CD4-positive, alpha-beta memory T cell (primary cell): ENCODE measurements at places on chromosomes 4 and X. TPM values are rescaled to one million over a fixed set of nuclear protein-coding genes. Genes with fewer than 3 reads are reported as not detected.

The THAP6 gene
- 12.9 TPM for polyA plus RNA-seq

GRCh38 chrX:45324941-45325340 is 124.3 kb upstream of the DIPK2B start:
- no peak overlapping the region for H3K4me3 ChIP-seq
- DNase-seq: no peak
- H3K27ac ChIP-seq: no peak overlapping the region
- H3K4me1 ChIP-seq: no peaks in the 10 kb centered on the region
- no peaks in the 10 kb centered on the region for H3K27me3 ChIP-seq

The STPG2 gene
- not detected for polyA plus RNA-seq

The PITX2 gene
- not detected for polyA plus RNA-seq

GRCh38 chr4:157300701-157301100 is 80.2 kb downstream of the GRIA2 start:
- H3K4me1 ChIP-seq: no peaks in the 10 kb centered on the region
- DNase-seq: no peak
- no peak overlapping the region for H3K27ac ChIP-seq
- H3K4me3 ChIP-seq: no peak overlapping the region
- no peaks in the 10 kb centered on the region for H3K36me3 ChIP-seq

DNA sequence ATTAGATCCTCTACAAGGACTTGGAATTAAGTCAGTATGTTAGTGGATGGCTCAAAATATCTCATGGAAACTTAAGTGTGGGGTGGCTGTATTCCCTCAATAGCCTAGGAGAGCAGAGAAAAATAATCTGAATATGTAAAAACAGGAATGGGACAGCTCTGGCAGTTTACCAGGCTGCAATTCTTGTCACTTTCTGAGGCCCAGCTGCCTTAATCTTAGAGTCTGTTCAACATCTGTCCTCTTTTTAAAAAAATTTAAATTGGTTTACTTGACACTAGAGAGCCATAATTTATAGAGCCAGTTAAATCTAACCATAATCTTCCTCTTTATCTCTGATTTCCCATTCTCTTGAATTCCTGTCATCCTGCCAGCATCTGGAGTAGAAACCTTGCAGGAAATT is 109.2 kb upstream of the CXCL13 start:
- no peaks in the 10 kb centered on the region for H3K4me1 ChIP-seq
- H3K4me3 ChIP-seq: no peak overlapping the region
- DNase-seq: no peak
- no peaks in the 10 kb centered on the region for H3K27me3 ChIP-seq
- H3K36me3 ChIP-seq: no peaks in the 10 kb centered on the region

DNA sequence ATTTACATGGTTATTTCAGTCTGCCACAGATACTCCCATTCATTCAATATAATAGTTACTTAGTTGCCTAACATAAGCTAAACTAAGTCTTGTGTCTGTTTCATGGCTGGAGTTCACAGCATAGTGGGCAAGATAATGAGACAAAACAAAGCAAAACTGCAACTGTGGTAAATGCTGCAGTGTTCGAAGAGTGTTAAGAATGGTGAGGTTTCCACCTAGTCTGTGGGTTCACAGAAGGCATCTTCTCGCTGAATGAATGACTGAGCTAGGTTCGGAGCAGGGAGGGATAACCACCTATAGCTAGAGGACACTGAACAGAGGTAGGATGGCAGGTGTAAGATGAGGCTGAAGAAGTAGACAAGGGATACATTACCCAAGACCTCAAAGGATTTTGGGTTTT is 171.0 kb downstream of the FBXW7 start:
- H3K36me3 ChIP-seq: no peaks in the 10 kb centered on the region
- no peak overlapping the region for H3K4me3 ChIP-seq
- H3K4me1 ChIP-seq: peaks cover 4% of the 10 kb centered on the region
- no peak overlapping the region for H3K27ac ChIP-seq
- DNase-seq: no peak

The MED28 gene
- 44.2 TPM for polyA plus RNA-seq

The FGF13 gene
- polyA plus RNA-seq: not detected

The GAGE13 gene
- polyA plus RNA-seq: not detected

- DNase-seq: no peak
- no peak overlapping the region for H3K4me3 ChIP-seq
- H3K27ac ChIP-seq: no peak overlapping the region
- H3K36me3 ChIP-seq: peaks cover 15% of the 10 kb centered on the region
These were observed 38.8 kb downstream of the NSG1 start for GRCh38 chr4:4425696-4426095.

DNA sequence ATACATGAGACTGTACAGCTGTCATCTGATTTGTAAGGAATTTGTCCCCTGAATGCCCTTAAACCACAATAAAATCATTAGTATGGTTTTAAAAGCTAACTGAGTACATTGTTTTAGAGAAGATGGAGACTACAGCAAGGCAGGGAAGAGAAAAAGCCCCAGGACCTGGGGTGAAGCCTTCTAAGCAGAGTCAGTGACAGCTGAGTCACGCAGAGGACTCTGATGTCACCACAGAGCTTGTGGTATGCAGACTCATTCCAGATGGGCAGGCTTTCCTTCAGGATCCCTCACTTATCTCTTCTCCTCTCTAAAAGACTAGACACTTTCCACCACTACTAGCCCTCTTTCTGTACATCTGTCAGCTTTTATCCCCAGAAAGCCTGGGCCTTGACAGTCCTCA is 97.1 kb upstream of the ATOH1 start:
- DNase-seq: no peak
- H3K27ac ChIP-seq: no peak overlapping the region
- H3K4me3 ChIP-seq: no peak overlapping the region

DNA sequence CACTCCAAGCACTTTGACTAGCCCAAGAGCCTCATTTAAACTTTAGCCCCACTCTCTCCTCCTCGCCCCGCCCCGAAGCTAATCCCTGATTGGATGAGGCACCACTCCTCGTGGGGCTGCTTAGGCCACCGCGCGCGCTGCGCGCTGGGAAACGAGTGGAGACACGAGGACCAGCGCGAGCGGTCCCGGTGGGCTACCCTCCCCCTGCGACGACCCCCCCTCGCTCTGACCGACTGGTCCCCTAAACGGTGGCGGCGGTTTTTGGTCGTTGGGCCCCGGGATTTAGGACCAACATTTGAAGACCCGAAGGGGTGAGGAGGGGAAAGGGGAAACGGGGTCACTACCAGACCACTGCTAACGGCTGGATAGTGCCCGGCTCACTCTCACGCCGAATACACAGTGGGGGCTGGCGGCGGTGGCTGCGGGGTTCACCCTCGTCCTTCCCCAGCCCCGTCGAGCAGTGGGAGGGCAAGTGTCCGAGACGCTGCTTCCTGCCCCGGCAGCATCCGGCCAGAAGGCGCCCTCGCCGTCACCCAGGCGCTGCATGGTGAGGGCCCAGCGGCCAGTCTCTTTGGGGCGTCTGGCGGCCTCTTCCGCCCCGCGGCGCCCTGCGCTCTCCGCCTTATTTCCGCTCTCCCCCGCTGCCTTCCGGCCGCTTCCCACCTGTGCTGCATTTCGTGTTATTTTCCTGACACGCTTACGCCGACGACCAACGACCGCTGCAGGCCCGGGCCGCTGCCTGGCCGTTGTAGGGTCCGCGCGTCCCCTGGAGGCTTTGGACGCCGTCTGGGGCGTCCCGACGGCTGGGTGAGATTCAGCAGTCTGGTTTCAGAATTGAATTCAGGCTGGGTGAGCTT is at the start of gene RBM46:
Gene RBM46, plus strand, starts transcription at position 147 of the 857 bp plus-strand sequence. CDS start 15,481 bp downstream, outside the sequence.
- H3K27me3 ChIP-seq: no peaks in the 10 kb centered on the region
- H3K27ac ChIP-seq: no peak within 1 kb of the TSS
- no peak for DNase-seq
- H3K4me1 ChIP-seq: no peaks in the 10 kb centered on the region
- H3K4me3 ChIP-seq: no peak within 1 kb of the TSS

DNA sequence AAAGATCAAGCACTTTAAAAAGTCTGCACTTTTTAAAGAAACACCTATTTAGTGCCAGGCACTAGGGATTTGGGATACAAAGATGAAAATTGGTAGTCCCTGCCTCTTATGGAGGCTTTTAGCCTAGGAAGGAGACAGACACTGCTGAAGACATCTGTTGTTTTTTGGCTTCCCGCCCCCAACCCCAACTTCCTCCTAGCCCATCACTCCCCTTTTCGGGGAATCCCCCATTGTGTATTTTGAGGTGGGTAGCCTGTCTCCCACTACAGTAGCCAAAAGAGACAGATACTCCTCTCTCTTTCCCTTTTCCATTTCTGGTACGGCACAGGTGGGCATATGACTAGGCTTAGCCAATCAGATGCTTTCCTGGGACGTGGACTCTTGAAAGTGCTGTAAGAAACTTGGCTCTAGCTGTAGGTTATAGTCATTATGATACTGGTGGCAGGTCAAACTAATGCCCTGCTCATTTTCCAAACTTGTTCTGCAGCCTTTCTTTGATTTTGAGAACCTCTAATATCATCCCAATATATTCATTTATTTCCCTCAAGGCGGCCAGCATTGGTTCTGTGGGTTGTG is 194.6 kb upstream of the RBPJ start:
- H3K4me1 ChIP-seq: peaks cover 20% of the 10 kb centered on the region
- no peak overlapping the region for H3K4me3 ChIP-seq
- no peak overlapping the region for H3K27ac ChIP-seq
- DNase-seq: peak; percentile 49
- H3K36me3 ChIP-seq: no peaks in the 10 kb centered on the region

- no peak overlapping the region for H3K4me3 ChIP-seq
- no peaks in the 10 kb centered on the region for H3K27me3 ChIP-seq
- H3K27ac ChIP-seq: no peak overlapping the region
- DNase-seq: no peak
- H3K36me3 ChIP-seq: no peaks in the 10 kb centered on the region
- H3K4me1 ChIP-seq: no peaks in the 10 kb centered on the region
These were observed 374.8 kb downstream of the GPAT3 start for GRCh38 chr4:83910693-83911092.
